ENCODE measurements at places on chromosomes 4 and X. TPM values are rescaled to one million over a fixed set of nuclear protein-coding genes. Genes with fewer than 3 reads are reported as not detected.

The NAA11 gene
- not detected for total RNA-seq

The BGN gene
- total RNA-seq = not detected

The CXorf49 gene
- not detected for total RNA-seq

The ZNF157 gene
- 0.67 TPM for total RNA-seq

The CT45A3 gene
- not detected for total RNA-seq

The RXFP1 gene
- total RNA-seq = not detected

The USP17L21 gene
- not detected for total RNA-seq

The CSAG1 gene
- total RNA-seq = not detected

The F8A1 gene
- total RNA-seq = 50.6 TPM

The NPY1R gene
- total RNA-seq = not detected

The MAP3K15 gene
- 0.83 TPM for total RNA-seq

The TIGD4 gene
- total RNA-seq = 0.39 TPM

The DKK2 gene
- not detected for total RNA-seq

The FATE1 gene
- total RNA-seq = not detected

The CSN1S1 gene
- total RNA-seq = not detected

The ZIC3 gene
- not detected for total RNA-seq

The NAT8L gene
- total RNA-seq = 0.51 TPM

The FAM53A gene
- 1.4 TPM for total RNA-seq

The BTC gene
- total RNA-seq = not detected

The CCSER1 gene
- total RNA-seq = not detected

The GLRB gene
- total RNA-seq = not detected
